Activated CD4-positive, alpha-beta T cell treated with anti-CD3 and anti-CD28 coated beads, Interleukin-2, Interleukin-6, amounts not matched to agents 100 ng/mL and 50 ng/mL, durations not matched to agents 16 hours and 8 hours (primary cell): ENCODE measurements at places on chromosomes 13 and 19.

DNA sequence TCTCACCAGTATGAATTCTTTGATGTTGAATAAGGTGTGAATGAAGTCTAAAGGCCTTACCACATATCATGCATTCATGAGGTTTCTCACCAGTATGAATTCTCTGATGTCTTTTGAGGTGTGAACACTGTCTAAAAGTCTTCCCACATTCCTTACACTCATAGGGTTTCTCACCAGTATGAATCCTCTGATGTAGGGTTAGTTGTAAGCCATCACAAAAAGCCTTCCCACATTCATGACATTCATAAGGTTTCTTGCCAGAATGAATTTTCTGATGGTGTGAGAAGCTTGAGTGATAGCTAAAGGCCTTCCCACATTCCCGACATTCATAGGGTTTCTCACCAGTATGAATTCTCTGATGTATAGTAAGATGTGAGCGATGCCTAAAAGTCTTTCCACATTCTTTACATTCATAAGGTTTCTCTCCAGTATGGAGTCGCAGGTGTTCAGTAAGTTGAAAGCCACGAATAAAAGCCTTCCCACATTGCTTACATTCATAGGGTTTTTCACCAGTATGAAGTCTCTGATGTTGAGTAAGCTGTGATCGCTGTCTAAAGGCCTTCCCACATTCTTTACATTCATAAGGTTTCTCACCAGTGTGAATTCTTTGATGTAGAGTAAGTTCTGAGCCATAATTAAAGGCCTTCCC, 27.7 kb downstream of the ZNF461 start:
- DNase-seq: no peak

DNA sequence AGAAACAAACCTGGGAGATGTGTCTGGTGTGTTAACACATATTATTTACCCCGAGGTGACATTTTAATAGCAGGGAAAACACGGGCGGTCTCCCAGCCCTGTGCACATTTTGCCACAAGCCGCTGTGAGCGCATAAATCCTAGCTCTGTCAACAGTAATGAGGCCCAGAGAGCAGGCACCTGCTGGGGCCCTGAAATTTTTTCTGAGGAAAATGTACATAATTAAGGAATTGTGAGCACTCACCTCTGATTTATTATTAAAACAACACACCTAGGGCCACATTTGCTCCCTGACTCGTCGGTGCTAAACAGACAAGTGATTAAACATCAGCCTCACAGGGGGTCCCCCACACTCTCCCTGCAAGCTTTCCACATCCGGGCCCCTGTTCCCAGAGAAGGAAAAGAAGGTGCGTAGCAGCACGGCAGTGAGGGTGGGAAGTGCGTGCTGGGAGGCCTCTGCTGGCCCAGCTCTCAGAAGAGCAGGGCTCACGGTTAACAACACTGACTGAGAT, 616.3 kb downstream of the UQCRFS1 start:
- no peak for DNase-seq

DNA sequence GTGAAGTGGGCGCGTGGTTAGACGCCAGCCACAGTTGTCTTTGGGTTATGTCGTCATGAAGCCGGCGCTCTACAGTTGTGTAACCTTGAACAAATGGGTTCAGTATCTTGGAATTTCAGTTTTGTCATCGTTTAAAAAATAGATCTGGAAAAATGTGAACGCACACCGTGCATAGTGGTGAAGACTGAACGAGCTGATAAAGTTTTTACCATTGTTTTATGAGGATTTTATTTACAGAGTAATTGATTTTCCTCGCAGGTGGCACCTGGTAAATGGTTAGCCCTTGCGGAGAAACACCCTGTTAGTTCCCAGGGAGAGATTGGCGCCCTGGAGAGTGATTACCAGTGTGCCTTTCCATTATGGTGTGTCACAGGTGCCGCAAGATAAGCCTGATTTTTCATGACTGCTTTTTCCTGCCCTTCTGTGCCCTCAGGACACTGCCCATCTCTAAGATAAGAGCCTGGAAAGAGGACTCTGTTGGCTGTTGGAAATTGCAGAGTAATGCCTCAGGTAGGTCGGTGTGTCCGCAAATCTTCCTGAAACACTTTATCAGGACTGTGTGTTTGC, 577 bp downstream of the ZNF181 start:
- peak; percentile 68 for DNase-seq

GRCh38 chr13:35814605-35815011, 316.6 kb downstream of the DCLK1 start:
- DNase-seq: no peak

DNA sequence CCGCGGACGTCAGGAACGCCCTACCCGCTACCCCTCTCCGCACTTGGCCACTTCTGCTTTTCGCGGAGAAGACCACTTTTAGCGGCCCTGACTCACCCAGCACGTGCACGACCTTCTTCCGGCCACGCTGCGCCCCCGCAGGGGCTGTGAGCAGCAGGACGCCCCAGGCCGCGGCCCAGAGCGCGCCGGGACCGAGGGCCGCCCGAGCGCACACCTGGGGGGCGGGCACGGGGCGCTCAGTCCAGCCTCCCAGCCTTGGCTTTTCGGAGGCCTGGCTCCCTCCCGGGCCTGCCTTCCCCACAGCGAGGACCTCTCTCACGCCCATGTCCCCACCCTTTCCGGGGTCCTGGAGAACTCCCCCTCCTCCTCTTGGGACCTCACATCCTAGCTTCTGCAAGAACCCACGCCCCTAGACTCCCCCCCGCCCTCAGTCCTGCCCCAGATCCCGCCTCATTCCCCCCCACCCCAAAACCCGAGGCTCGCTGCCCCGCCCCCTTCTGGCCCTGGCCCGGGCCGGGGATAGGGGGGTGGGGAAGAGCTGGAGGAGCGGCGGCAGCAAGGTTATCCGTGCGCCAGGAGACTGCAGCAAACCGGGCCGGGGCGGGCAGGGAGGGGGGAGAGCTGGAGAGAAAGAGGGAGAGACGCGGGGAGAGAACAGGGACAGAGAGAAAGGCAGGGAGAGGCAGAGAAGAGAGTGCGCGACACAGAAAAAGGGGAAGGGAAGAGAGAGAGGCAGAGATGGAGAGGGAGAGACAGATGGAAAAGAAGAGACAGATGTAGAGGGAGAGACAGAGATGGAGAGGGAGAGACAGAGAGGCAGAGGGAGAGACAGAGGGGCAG, 11.5 kb downstream of the TM6SF2 start:
- no peak for DNase-seq

GRCh38 chr13:97653443-97654140, 219.6 kb downstream of the RAP2A start:
- no peak for DNase-seq

DNA sequence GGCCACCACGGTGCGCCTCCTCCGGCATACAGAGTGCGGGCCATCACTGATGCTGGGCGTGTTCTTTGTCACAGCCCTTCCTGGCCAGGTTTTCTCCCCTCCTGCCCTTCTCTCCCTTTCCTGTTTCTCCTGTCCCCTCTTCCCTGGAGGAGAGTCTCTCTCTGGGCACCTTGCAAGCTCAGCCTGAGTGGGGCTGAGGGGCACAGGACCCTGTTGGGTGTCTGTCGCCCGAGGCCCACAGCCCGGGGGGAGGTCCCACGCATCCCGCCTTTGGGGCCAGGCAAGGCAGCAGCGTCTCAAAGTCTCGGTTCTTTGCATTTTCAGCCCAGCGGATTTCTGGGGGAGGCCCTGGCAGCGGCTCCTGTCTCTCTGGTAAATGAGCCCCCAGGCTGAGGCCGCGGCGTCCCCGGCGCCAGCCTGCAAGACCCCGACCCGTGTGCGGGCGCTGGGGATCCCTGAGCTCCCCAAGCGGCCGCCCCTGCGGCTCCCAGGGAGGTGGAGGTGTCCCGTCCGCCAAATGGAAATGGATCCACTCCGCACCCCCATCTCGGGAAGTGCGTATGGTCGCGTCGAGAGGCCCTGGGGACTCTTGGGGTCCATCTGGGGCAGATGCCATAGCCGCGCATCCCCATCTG, 47.2 kb downstream of the COMP start:
- no peak for DNase-seq

DNA sequence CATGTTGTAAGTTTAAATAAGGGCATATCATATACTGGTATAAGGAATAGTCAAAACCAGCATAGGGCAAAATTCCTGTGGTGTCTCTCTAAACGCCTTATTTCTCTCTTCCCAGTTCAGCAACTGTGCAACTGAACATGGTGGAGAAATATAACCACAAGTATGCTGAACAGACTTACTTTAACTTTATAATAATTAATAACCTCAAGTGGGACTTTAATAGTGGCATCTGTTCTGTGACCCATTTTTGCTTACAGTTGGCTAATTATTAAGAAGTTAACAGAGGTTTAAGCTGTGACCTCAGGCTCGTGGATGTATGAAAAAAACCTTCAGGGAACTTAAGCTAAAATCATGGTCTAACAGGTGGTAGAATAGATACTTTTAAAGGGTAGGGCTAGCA, 54.3 kb downstream of the MICU2 start:
- DNase-seq: no peak

DNA sequence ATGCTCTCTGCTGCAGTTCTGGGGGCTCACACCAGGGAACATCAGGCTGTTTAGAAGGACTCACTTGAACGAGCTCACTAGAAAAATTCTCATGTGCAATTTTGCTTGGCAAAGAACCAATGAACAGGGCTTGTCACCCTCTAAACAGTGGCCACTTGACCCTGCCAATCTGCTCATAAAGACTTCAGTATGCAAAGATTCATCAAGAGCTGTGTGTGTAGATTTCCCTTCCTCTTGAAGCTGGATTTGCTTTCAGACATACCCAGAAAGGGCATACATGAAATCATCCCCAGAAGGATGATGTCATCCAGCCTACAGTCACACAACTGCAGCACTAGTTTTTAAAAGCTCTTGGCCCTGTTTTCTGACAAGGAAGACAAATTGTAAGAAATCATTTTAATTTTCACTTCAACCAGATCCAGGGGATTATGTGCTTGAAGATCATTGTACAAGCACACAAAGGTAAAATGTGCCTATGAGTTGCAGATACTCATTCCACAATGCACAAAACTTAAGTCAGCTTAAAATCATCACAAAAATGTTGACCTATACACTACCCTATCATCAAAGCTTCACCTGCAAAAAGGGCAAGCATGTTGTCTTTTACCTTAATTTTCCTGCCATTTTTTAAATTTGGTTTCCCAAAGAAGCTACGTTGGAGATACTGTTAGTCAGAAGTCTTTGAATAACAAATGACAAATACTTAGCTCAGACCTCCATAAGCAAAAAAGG, 5.2 kb upstream of the STK24 start:
- no peak for DNase-seq

DNA sequence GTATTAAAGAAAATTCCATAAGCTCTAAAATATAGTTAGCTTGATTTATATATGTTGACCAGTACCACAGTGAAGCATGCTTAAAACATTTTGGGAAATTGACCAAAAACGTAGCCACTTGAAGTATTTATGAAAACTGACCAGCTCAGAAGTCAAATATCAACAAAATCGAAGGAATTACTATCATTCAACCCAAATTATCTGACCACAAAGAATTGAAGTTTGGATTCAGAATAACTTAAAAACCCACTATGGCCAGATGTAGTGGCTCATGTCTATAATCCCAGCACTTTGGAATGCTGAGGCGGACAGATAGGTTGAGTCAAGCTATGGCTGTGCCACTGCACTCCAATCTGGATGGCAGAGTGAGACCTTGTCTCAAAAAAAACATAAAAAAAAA, 31.9 kb downstream of the GPALPP1 start:
- DNase-seq: no peak

GRCh38 chr19:49094505-49095482, 9.5 kb downstream of the SNRNP70 start:
- DNase-seq: no peak

DNA sequence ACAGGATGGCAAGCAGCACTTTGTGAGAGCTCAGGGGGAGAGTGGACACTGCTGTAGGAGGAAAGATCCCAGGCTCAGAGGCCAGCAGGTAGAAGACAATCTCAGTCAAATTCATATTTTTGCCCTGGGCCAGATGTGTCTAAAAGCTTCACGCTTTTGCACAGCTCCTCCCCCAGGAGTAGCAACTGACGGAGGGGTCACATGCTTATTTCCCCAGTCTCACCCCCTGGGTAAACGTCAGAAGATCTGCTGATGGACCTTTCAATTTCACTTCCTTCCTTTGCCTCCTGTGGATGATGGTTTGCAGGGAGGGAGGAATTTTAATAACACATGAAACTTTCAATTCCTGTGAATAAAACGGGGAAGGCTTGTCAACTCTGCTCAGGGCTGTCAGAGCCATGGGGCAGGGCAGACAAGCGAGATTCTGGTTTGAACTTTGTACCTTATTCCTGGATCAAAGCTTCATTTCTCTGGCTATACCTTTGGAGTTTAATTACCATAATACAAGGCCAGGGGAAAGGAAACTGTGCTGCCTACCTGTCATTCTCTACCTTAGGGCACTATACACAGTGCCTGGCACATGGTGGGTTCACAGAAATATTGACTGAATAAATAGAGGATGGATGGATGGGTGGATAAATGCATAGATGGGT, 41.0 kb downstream of the POU4F1 start:
- no peak for DNase-seq

DNA sequence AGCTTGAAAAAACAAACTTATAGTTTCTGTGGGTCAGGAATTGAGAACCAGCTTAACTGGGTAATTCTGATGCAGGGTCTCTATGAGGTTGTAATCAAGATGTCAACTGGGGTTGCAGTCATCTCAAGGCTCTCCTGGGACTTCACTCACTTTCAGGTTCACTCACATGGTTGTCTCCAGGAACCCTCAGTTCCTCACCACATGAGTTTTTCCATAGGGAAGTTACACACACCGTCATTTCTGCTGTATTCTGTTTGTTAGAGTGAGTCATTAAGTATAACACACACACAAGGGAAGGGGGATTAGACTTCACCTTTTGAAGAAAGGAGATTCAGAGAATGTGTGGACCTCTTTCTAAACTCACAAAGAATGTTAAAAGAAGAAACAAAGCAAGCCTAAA, 34.9 kb upstream of the MLNR start:
- peak; percentile 11 for DNase-seq
